ENCODE measurements at places on chromosomes 13 and 19. TPM values are rescaled to one million over a fixed set of nuclear protein-coding genes. Genes with fewer than 3 reads are reported as not detected.
A peak's percentile ranks its signal among the peaks of the same experiment; 100 is the strongest.

The ERF gene
- 67.1 TPM for total RNA-seq

DNA sequence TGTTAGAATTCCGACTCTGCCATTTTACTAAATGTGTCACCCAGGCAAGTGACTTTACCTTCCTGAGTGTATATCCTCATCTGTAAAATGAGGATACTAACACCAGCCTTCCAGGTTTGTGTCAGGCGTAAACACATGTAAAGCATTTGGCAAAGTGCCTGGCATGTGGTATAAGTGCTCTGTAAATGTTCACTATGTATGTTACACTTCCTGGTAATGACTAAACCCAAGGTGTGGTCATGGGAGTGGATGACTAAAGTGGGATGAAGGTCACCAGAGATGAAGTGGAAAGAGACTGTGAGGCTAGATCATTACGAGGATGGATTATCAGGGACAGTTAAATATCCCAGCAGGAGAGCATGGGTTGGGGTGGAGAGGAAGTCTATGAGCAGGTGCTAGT lies 25.6 kb downstream of the DEDD2 start:
- H3K4me1 ChIP-seq, result peaks cover 9% of the 10 kb centered on the region
- H3K4me3 ChIP-seq, result no peak overlapping the region
- H3K27me3 ChIP-seq, result peaks cover 14% of the 10 kb centered on the region
- H3K36me3 ChIP-seq, result no peaks in the 10 kb centered on the region
- H3K27ac ChIP-seq, result no peak overlapping the region
- DNase-seq, result peak; percentile 36

The NDFIP2 gene
- 32.0 TPM for total RNA-seq

The KCNC3 gene
- total RNA-seq, result 0.29 TPM

DNA sequence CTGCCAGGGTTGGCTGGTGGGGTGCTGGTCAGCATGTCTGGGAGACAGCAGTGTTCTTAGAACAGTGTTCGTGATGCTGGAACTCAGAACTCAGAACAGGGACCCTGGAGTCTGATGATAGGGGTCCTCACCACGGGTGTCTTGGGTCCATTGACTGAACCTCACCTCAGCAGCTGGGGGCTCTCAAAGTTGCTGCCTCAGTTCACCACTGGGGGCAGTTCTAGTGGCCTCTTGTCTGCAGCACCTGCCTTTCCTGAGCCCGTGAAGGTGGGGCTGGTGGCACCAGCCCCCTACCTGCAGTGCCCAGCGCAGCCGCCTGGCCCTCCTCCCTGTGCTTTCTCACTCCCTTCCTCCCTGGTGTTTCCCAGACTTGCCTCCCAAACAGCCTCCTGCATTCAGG lies 28.5 kb downstream of the SAFB start:
- no peak overlapping the region for H3K27ac ChIP-seq
- peaks cover 35% of the 10 kb centered on the region for H3K36me3 ChIP-seq
- no peaks in the 10 kb centered on the region for H3K27me3 ChIP-seq
- no peak for DNase-seq
- H3K4me3 ChIP-seq, result no peak overlapping the region

DNA sequence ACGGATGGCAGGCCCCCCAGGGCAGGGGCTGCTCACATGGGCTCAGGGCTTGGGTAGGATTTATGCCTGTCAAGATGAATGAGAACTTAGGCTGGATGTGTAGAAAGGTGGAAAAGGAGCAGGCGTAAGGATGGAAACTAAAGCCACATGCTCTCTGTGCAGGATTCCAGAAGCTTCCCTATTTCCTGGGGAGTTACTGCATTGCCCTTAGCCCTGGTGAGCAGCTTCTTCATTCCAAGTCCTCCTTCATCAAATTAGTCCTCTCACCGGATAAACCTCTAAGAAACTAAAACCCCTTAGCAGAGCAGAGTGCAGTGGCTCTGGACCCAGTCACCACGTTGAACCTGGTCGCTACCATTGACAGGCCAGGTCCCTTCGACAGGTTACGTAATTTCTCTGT lies 7.4 kb downstream of the ATP12A start:
- H3K27ac ChIP-seq, result no peak overlapping the region
- no peak overlapping the region for H3K4me3 ChIP-seq
- no peak for DNase-seq
- no peaks in the 10 kb centered on the region for H3K36me3 ChIP-seq

The ZNF837 gene
- total RNA-seq, result 0.73 TPM

GRCh38 chr13:59038824-59039223 lies 1124.9 kb downstream of the DIAPH3 start:
- no peak overlapping the region for H3K4me3 ChIP-seq
- H3K27me3 ChIP-seq, result no peaks in the 10 kb centered on the region
- no peaks in the 10 kb centered on the region for H3K36me3 ChIP-seq
- no peaks in the 10 kb centered on the region for H3K4me1 ChIP-seq
- H3K27ac ChIP-seq, result no peak overlapping the region
- DNase-seq, result no peak

DNA sequence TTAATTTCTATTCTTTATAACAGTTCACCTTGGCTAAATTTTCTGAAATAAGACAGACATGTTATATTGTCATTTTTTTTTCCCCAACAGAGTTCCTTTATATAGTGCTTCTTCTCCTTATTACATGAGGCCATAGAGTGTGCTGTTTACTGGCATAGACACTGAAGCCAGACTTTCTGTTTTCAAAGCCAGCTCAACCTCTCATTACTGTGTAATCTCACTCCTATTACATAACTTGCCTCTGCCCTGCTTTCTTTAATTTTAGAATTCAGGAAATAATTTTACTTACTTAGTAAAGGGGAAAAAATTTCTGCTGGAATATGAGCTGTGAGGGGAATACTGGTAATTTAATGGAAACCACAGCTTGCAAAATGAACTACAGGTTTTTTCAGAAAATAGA lies 1380.4 kb downstream of the SLITRK1 start:
- H3K4me3 ChIP-seq, result no peak overlapping the region
- H3K36me3 ChIP-seq, result no peaks in the 10 kb centered on the region
- no peaks in the 10 kb centered on the region for H3K27me3 ChIP-seq
- peaks cover 3% of the 10 kb centered on the region for H3K4me1 ChIP-seq

- DNase-seq, result peak; percentile 66
- no peaks in the 10 kb centered on the region for H3K4me1 ChIP-seq
- H3K27ac ChIP-seq, result no peak overlapping the region
- no peaks in the 10 kb centered on the region for H3K27me3 ChIP-seq
- no peak overlapping the region for H3K4me3 ChIP-seq
These were observed 287.3 kb downstream of the COG6 start for GRCh38 chr13:39942552-39943273.

DNA sequence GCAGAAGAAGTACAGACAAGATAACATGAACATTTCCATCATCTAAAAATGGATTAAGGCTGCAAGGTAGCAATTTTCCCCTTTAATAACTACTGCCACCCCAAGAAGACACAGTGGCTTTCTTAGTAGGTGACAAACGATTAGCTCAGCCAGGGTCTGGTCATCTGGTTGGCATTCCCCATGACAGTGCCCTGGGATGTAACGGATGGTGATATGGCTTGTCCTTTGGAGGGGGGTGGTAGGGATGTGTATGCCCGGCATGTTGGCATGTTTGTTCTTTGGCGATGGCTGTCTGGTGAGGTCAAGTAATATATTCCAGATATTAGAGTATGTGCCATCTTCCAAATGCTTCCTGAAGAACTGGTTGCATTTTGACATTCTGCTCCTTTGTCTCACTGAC lies 135.6 kb upstream of the ZNF536 start:
- no peak for DNase-seq
- H3K27ac ChIP-seq, result no peak overlapping the region
- no peaks in the 10 kb centered on the region for H3K27me3 ChIP-seq
- H3K4me3 ChIP-seq, result no peak overlapping the region
- H3K36me3 ChIP-seq, result no peaks in the 10 kb centered on the region
- no peaks in the 10 kb centered on the region for H3K4me1 ChIP-seq

DNA sequence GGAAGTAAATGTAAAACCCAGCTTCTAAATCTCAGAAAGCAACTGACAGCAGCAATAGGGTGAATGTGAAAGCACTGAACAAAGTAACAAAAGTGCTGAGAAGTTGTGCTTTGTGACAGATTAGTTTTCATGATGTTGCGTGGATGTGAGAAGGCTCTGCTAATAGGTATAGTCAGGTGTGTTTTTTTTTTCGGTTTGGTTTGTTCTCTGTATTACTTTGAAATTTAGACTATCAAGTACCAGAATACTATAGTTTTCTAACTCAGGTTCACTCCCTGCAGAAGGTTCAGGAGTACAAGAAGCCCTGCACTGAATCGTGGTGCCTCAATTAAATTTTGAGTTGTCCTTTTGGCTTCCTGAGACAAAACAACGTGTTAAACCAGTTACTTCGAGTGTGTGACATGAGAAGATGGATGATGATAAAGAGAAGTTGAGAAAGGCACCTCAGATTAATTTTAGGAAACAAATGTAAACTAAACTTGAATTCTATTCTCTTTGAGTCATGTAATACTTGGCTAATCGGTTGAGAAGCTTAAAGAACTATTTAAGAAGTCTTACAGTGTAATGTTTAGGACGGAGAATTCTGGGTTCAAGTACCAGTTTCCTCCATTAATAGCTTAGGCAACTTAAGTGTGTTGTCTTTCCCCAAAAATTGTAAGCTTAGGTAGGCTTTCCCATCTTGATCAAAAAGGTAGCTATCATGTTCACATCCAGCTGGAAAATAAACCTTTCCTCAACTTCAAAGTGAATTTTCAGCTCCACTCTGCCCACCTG lies 10.3 kb downstream of the MIR17HG start:
- H3K4me1 ChIP-seq, result peaks cover 100% of the 10 kb centered on the region
- DNase-seq, result no peak
- peaks cover 32% of the 10 kb centered on the region for H3K36me3 ChIP-seq
- peak overlapping the region; percentile 32 for H3K27ac ChIP-seq

- no peak overlapping the region for H3K27ac ChIP-seq
- DNase-seq, result no peak
- no peaks in the 10 kb centered on the region for H3K4me1 ChIP-seq
These were observed 45.7 kb downstream of the C1QTNF9 start for GRCh38 chr13:24355103-24355502.

The TNFSF13B gene
- total RNA-seq, result not detected

GRCh38 chr13:109288151-109288709 lies 498.2 kb downstream of the IRS2 start:
- H3K4me3 ChIP-seq, result no peak overlapping the region
- H3K27ac ChIP-seq, result no peak overlapping the region
- no peak for DNase-seq
- no peaks in the 10 kb centered on the region for H3K36me3 ChIP-seq
- H3K4me1 ChIP-seq, result no peaks in the 10 kb centered on the region

DNA sequence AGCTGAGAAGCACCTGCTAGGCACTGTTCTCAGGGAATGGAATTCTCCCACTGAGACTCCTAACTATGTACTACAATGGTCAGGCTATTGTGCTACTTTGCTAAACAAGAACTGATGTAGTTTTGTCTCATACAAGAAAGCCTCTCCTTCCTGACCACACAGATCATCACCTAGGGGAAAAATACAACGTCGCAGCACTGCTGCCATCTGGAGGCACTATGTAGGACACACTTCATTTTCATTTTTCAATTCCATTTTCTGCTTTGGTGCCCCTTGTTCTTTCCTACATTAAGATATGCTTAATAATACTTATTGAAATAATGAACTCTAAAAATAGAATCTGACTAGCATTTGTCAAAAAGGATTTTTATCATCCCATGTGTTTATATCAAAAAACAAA lies 21.1 kb downstream of the PROSER1 start:
- H3K27ac ChIP-seq, result no peak overlapping the region
- no peaks in the 10 kb centered on the region for H3K4me1 ChIP-seq
- peak; percentile 12 for DNase-seq

The FAAP24 gene
- 6.0 TPM for total RNA-seq

- H3K27ac ChIP-seq, result no peak overlapping the region
- no peak for DNase-seq
- H3K4me1 ChIP-seq, result no peaks in the 10 kb centered on the region
- H3K4me3 ChIP-seq, result no peak overlapping the region
- H3K27me3 ChIP-seq, result 0 out of 2 replicates have a peak, but pooled peaks cover 1% of the 10 kb centered on the region
These were observed 49.2 kb upstream of the ADGRE1 start for GRCh38 chr19:6838062-6838655.

DNA sequence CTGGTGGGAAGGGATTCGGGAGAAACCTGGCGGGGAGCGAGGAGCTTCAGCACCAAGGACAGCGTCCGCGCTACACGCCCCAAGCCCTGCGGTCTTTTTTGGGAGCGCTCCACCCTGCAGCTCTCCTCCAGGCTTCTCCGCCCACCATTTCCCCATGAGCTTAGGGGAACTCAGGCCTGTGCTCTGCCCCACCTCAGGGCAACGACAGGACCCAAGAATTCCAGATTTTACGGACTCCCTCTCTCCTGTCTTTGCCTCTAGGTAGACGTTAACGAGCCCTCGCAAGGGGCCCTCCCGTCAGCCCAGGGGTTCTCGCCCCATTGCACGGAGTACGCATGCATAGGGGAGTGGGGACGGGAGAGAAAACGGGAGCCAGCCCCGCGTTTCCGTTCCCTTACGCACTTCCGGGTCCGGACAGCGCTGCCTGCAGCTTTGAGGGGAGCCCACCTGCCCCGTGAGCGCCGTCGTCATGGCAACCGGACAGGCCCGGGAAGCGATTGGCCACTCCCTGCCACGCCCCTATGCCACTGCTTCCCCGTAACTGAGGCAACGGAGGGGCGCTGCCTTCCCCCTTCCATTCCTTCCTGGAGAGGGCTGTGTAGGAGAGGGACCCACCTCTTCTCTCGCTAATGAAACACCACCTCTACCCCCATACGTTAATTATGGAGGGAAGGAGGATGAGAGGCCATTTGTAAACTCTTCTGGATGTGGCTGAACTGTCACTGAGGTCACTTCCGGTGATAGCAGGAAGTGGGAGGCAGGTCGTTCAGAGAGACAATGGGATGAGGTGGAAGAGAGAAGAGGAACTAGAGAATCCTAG lies 20.8 kb downstream of the NOVA2 start:
- no peaks in the 10 kb centered on the region for H3K4me1 ChIP-seq
- peaks cover 1% of the 10 kb centered on the region for H3K27me3 ChIP-seq
- H3K27ac ChIP-seq, result no peak overlapping the region
- no peaks in the 10 kb centered on the region for H3K36me3 ChIP-seq
- no peak for DNase-seq
- no peak overlapping the region for H3K4me3 ChIP-seq

DNA sequence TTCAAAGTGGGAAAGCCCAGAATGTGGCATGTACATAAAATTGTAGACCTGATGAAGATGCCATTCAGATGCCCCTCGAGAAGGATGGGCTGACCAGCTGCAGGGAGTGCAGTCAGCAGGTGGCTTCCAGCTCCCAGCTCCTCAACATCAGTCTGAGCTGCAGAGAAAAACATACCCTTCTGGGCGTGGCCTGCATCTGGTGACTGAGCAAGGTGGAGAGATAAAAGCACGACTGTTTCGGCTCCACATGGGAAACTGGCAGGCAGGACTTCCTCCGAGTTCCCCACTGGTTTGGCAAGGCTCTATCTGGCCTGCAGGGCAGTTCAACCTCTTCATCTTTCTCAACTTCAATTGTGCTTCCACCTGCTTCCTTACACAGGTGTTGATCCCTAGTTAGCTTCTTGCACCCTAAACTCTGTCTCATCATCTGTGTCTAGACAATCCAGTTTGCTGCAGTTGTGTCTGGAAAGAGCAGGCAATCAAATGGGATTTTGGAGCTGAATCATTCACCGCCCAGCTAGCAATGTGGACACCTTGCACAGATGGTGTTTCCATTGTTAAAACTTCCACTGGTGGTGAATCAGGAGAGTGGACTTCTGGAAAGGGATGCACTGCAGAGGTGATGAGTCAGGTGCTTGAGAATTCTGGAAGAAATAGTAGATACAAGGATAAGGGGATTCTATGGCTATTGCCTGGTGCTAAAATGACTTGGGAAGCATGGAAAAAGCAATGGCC lies 56.8 kb downstream of the POLR1D start:
- no peak for DNase-seq
- H3K36me3 ChIP-seq, result no peaks in the 10 kb centered on the region
- no peak overlapping the region for H3K4me3 ChIP-seq
